Suppressor macrophage treated with lipopolysaccharide for 1 hour (primary cell): ENCODE measurements at places on chromosomes 1 and 21.

GRCh38 chr1:224707843-224708725 lies 92.0 kb downstream of the CNIH3 start:
- peak; percentile 91 for DNase-seq

GRCh38 chr1:39438042-39438441 lies 53.4 kb upstream of the BMP8A start:
- DNase-seq: no peak

- DNase-seq: no peak
These were observed 63.8 kb upstream of the ETS2 start for GRCh38 chr21:38741950-38742256.

GRCh38 chr1:56459260-56459659 lies 120.1 kb downstream of the PLPP3 start:
- DNase-seq: no peak
